ENCODE measurements at places on chromosomes 3 and 15. TPM values are rescaled to one million over a fixed set of nuclear protein-coding genes. Genes with fewer than 3 reads are reported as not detected.

A4GNT gene
- not detected for total RNA-seq

- H3K27me3 ChIP-seq = no peaks in the 10 kb centered on the region
- no peak overlapping the region for H3K4me3 ChIP-seq
- H3K36me3 ChIP-seq = peaks cover 9% of the 10 kb centered on the region
Measured at GRCh38 chr3:122099255-122099654, 44.1 kb downstream of the CD86 start.

- H3K27me3 ChIP-seq = no peaks in the 10 kb centered on the region
- no peaks in the 10 kb centered on the region for H3K4me1 ChIP-seq
- DNase-seq = no peak
- H3K36me3 ChIP-seq = no peaks in the 10 kb centered on the region
- H3K4me3 ChIP-seq = no peak overlapping the region
Measured at GRCh38 chr3:158768361-158768787, 33.5 kb upstream of the MFSD1 start.

DNA sequence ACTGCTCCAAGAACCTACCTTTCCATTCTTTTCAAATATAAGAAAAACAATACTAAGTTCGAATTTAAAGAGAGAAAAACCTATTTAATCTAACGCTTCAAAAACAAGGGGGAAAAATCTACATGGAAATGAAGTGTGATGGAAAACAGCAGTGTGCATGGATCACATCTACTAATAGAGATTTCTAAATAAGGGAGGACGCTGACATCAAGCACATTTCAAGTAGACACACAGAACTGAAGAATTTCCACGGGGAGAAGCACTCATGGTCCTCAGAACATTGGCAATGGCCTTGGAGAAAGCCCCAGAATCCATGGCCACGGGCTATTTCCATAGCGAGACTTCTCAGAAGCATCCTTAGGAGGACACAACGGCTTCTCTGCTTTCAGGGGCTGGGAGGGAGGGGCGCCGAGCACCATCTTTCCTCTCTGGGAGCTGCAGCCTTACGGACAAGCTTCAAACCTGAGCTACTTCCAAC is 1.0 kb downstream of the TASOR start:
- H3K27ac ChIP-seq = peak overlapping the region; percentile 97
- peak overlapping the region; percentile 98 for H3K4me3 ChIP-seq
- peaks cover 54% of the 10 kb centered on the region for H3K36me3 ChIP-seq
- H3K27me3 ChIP-seq = no peaks in the 10 kb centered on the region
- H3K4me1 ChIP-seq = peaks cover 56% of the 10 kb centered on the region

GRCh38 chr3:115961380-115961779 is 338.1 kb downstream of the GAP43 start:
- H3K27ac ChIP-seq = no peak overlapping the region
- no peaks in the 10 kb centered on the region for H3K36me3 ChIP-seq
- no peak overlapping the region for H3K4me3 ChIP-seq
- no peaks in the 10 kb centered on the region for H3K4me1 ChIP-seq
- no peak for DNase-seq

GRCh38 chr3:120497818-120498217 is 47.0 kb upstream of the FSTL1 start:
- DNase-seq = no peak
- no peak overlapping the region for H3K27ac ChIP-seq
- peaks cover 3% of the 10 kb centered on the region for H3K27me3 ChIP-seq
- H3K4me1 ChIP-seq = no peaks in the 10 kb centered on the region
- H3K4me3 ChIP-seq = no peak overlapping the region

- H3K4me3 ChIP-seq = no peak overlapping the region
- H3K27ac ChIP-seq = no peak overlapping the region
- H3K36me3 ChIP-seq = no peaks in the 10 kb centered on the region
- DNase-seq = peak; percentile 51
- H3K27me3 ChIP-seq = peaks cover 9% of the 10 kb centered on the region
Measured at GRCh38 chr3:99686955-99687612, 48.7 kb downstream of the COL8A1 start.

Measured in activated CD4-positive, alpha-beta memory T cell treated with anti-CD3 and anti-CD28 coated beads, Interleukin-2, amount 10 ng/mL, durations not matched to agents 7 days and 5 days (primary cell).